Thoracic aorta (tissue), 2 donors: ENCODE measurements at places on chromosomes 11 and 22.

DNA sequence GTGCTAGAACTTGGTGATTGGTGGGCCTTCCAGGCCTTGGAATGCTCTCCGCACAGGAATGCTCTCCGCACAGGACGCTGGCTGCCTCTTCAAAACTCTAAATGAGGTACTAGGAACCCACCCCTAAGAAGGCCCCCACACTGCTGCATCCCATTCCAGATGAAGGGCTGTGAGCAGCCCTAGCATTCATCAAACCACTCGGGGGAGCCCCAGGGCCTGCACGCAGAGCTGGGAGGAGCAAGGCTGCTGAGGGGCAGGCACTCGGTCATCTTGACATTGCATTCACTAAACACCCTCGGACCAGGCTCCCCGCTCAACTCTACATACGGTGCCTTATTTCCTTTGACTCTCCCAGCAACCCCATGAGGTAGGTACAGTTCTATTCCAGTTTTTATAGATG, 49.2 kb upstream of the EMID1 start:
- H3K4me1 ChIP-seq = peaks cover 26% of the 10 kb centered on the region
- H3K36me3 ChIP-seq = no peaks in the 10 kb centered on the region
- no peak for DNase-seq
- no peak overlapping the region for H3K27ac ChIP-seq
- no peaks in the 10 kb centered on the region for H3K27me3 ChIP-seq

- no peak overlapping the region for H3K4me3 ChIP-seq
- H3K36me3 ChIP-seq = no peaks in the 10 kb centered on the region
- H3K27ac ChIP-seq = no peak overlapping the region
- DNase-seq = no peak
- H3K27me3 ChIP-seq = no peaks in the 10 kb centered on the region
These were observed 16.7 kb upstream of the TMPRSS4 start for GRCh38 chr11:118060081-118060661.

GRCh38 chr11:75815345-75816168, 547 bp downstream of the UVRAG start:
- H3K27me3 ChIP-seq = no peaks in the 10 kb centered on the region
- H3K36me3 ChIP-seq = no peaks in the 10 kb centered on the region
- peaks cover 14% of the 10 kb centered on the region for H3K4me1 ChIP-seq
- peak overlapping the region; percentile 97 for H3K4me3 ChIP-seq
- peak overlapping the region; percentile 88 for H3K27ac ChIP-seq
- DNase-seq = no peak

GRCh38 chr11:60679879-60680278, 19.5 kb upstream of the MS4A8 start:
- no peak overlapping the region for H3K4me3 ChIP-seq
- no peak overlapping the region for H3K27ac ChIP-seq
- no peaks in the 10 kb centered on the region for H3K36me3 ChIP-seq

- no peak overlapping the region for H3K4me3 ChIP-seq
- H3K36me3 ChIP-seq = no peaks in the 10 kb centered on the region
- H3K4me1 ChIP-seq = no peaks in the 10 kb centered on the region
These were observed 114.8 kb downstream of the TRIM29 start for GRCh38 chr11:120023120-120023519.

GRCh38 chr22:27139935-27140511, 482.6 kb downstream of the MIAT start:
- peak; percentile 33 for DNase-seq
- peaks cover 13% of the 10 kb centered on the region for H3K4me1 ChIP-seq

- no peak for DNase-seq
- no peaks in the 10 kb centered on the region for H3K27me3 ChIP-seq
- no peaks in the 10 kb centered on the region for H3K36me3 ChIP-seq
These were observed 138.0 kb downstream of the TRPC6 start for GRCh38 chr11:101445761-101446160.

- H3K27me3 ChIP-seq = no peaks in the 10 kb centered on the region
- H3K27ac ChIP-seq = no peak overlapping the region
- H3K4me1 ChIP-seq = peaks cover 42% of the 10 kb centered on the region
- no peak overlapping the region for H3K4me3 ChIP-seq
These were observed 116.7 kb downstream of the SGSM3 start for GRCh38 chr22:40486962-40487602.

GRCh38 chr11:118339281-118339961, 3.1 kb downstream of the CD3D start:
- no peak overlapping the region for H3K4me3 ChIP-seq
- DNase-seq = no peak
- no peak overlapping the region for H3K27ac ChIP-seq
- H3K36me3 ChIP-seq = no peaks in the 10 kb centered on the region

DNA sequence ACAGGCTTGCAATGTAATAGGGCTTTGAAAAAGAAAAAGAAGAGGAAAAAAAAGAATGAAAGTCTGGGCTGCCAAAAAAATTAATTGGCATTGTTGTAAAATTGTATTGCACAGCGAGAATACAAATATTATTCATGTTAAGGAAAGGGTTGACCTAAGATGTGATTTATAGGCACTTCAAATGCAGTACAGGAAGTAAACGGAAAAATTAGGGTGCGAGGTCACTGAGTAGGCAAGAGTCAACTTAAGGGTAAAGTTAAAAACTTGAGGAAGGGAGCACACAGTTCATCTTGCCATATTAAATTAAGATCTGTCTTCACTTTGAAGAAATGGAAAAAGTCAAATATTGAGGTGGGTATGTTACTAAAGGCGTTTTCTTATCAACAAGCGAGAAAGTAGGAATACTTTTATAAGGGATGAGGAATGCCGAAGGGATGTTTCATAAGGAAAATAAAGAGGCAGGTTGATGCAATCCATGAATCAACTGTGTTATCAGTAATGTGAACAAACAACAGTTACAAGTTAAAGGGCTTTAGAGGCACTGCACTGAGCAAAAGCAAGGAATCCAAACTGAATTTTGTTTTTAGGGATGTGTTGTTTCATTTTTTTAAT, 123.0 kb downstream of the WT1 start:
- H3K4me3 ChIP-seq = no peak overlapping the region
- DNase-seq = no peak
- H3K36me3 ChIP-seq = no peaks in the 10 kb centered on the region
- no peaks in the 10 kb centered on the region for H3K27me3 ChIP-seq
- no peak overlapping the region for H3K27ac ChIP-seq

- peaks cover 19% of the 10 kb centered on the region for H3K4me1 ChIP-seq
- H3K4me3 ChIP-seq = no peak overlapping the region
- H3K27me3 ChIP-seq = no peaks in the 10 kb centered on the region
These were observed 25.0 kb downstream of the FADS3 start for GRCh38 chr11:61866231-61866957.

DNA sequence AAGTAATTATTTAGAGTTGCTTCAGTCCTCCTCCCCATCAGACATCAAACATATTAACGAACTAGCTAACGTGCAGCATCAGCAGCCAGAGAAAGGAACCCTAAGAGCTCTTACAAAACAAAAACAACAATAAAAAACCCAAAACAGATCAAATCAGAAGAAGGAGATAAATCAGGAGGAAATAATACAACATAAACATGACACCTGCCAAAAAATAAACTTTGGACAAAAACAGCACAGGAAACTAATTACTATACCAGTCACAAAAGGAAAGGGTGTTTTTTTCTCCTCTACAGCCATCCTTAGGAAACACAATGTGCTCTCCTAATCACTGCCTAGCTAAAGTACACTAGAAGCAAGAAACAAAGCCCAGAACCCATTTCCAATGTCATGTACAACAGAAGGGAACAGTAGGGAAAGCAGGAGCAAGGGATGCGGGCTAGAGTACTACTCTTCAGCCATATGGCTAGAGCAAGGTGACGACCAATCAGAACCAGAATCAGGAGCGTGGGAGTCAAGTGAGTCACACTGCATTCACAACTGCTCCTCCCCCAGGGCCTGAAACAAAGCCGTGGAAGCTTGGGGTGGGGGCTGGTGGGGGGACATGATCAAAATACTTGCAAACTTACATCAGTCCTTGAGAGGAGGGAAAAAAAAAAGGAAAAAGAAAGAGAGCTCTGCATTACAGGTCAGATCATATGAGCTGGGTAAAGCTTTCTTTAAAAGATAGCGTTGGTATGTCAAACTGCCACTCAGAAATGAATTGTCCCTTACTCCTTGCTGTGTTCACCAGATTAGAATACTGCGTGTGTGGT, 60.4 kb downstream of the LARGE2 start:
- H3K4me3 ChIP-seq = peak overlapping the region; percentile 25
- H3K27ac ChIP-seq = no peak overlapping the region
- H3K27me3 ChIP-seq = no peaks in the 10 kb centered on the region
- H3K4me1 ChIP-seq = peaks cover 4% of the 10 kb centered on the region
- H3K36me3 ChIP-seq = peaks cover 9% of the 10 kb centered on the region

GRCh38 chr22:46546466-46547178, 9.2 kb upstream of the CELSR1 start:
- peaks cover 35% of the 10 kb centered on the region for H3K4me1 ChIP-seq
- no peaks in the 10 kb centered on the region for H3K36me3 ChIP-seq
- H3K27ac ChIP-seq = peak overlapping the region; percentile 86
- DNase-seq = no peak

DNA sequence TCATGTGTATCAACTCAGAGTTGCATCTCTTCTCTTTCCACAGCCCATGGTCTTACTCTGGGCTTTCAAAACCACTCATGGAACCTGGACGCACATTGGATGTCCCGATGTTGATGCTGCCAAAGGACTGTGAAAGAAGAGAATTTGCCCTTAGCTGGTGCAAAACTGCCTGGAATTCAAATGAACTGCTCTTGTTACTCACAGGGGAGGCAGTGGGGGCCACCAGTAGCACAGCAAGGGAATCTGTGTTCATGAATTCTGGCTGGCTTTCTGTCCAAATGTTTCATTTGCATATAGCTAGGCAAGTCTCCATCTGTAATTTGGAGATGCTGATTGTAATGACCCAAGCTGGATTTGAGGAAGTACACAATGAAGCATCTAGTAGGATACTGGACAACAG, 24.9 kb downstream of the LMO2 start:
- no peaks in the 10 kb centered on the region for H3K27me3 ChIP-seq
- no peaks in the 10 kb centered on the region for H3K4me1 ChIP-seq
- no peak for DNase-seq

DNA sequence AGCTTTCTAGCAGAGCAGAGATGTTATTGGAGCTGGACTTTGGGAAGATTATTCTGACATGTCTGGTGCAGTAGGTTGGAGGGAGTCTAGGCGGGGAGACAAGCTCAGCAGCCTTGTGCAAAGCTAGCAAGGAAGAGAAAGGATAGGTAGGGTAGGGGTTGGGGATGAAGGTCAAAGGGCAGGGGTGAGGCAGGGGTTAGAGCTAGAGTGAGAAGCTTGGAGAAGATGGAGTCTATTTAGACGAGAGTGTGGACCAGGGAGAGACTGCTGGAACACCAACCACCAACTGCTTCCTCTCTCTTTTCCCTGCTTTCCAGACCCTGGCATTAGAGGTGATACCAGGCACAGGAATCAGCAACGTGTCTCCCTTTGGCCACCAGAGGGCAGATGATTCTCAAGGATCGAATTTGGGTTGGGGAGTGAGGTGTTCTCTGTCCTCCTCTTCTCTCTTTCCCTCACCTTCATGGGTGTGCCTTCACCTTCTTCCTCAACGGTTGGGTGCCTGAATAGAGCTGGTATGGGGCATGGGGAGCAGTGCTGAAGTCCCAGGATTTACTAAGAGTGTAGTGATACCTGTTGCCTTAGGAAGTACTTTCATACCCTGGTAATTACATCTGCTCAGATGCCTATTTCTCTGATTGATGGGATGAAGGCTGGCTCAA, 1.8 kb upstream of the MARK2 start:
- no peaks in the 10 kb centered on the region for H3K36me3 ChIP-seq
- no peaks in the 10 kb centered on the region for H3K27me3 ChIP-seq
- no peak for DNase-seq

DNA sequence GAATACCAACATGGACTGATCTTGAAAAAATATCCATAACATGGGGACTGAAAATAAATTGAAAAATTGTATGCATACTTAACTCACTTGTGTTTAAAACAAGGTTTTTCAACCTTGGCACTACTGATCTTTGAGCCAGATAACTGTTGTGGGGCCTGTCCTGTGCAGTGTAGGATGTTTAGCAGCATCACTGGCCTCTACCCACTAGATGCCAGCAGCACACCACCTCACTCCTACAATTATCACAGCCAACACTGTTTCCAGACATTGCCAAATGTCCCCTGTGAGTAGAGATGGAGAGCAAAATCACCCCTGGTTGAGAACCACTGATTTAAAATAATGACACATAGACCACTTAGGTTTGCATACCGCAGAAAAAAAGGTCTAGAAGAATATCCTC, 45.0 kb upstream of the SLC1A2 start:
- no peak for DNase-seq
- no peaks in the 10 kb centered on the region for H3K27me3 ChIP-seq
- no peak overlapping the region for H3K4me3 ChIP-seq
- H3K36me3 ChIP-seq = no peaks in the 10 kb centered on the region

DNA sequence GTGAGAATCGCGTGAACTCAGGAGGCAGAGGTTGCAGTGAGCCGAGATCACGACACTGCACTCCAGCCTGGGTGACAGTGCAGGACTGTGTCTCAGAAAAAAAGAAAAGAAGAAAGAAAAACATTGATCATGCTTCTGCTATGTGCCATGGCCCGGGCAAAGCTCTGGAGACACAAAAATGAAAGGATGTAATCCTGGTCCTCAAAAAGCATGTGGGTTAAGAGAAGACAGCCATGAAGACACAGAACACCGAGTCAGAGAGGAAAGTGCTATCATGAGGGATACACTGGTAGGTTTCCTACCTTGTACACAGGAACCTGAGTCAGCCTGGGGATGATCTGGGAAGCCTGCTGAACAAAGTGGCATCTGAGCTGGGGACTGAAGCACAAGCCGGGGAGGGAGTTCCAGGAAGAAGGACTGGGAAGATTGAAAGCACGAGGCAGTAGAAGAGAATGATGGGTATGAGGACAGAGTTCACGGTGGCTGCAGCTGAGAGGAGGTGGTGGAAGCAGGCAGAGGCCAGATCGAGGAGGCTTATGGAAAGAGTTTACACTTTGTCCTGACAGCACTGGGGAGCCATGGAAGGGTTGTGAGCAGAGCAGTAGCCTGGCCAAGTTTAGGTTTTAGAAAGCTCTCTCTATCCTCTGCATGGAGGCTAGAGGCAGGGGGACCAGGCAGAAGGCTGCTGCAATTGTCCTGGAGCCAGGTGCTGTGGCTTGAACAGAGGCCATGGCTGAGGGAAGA, 9.9 kb upstream of the MAFF start:
- no peaks in the 10 kb centered on the region for H3K36me3 ChIP-seq
- no peak for DNase-seq
- no peak overlapping the region for H3K4me3 ChIP-seq
- no peaks in the 10 kb centered on the region for H3K27me3 ChIP-seq
- H3K4me1 ChIP-seq = no peaks in the 10 kb centered on the region
- H3K27ac ChIP-seq = no peak overlapping the region

- H3K27ac ChIP-seq = no peak overlapping the region
- peaks cover 12% of the 10 kb centered on the region for H3K4me1 ChIP-seq
- no peak overlapping the region for H3K4me3 ChIP-seq
- no peaks in the 10 kb centered on the region for H3K36me3 ChIP-seq
- H3K27me3 ChIP-seq = no peaks in the 10 kb centered on the region
These were observed 181.2 kb downstream of the CSNK2A3 start for GRCh38 chr11:11171854-11172253.

- no peaks in the 10 kb centered on the region for H3K27me3 ChIP-seq
- peaks cover 17% of the 10 kb centered on the region for H3K4me1 ChIP-seq
- H3K4me3 ChIP-seq = no peak overlapping the region
- H3K36me3 ChIP-seq = no peaks in the 10 kb centered on the region
- DNase-seq = no peak
- no peak overlapping the region for H3K27ac ChIP-seq
These were observed 6.5 kb downstream of the PI4KA start for GRCh38 chr22:20852076-20852475.
